ENCODE measurements at places on chromosomes 16 and 17.

GRCh38 chr16:24896439-24896838 is 50.7 kb downstream of the SLC5A11 start:
- no peak for DNase-seq

DNA sequence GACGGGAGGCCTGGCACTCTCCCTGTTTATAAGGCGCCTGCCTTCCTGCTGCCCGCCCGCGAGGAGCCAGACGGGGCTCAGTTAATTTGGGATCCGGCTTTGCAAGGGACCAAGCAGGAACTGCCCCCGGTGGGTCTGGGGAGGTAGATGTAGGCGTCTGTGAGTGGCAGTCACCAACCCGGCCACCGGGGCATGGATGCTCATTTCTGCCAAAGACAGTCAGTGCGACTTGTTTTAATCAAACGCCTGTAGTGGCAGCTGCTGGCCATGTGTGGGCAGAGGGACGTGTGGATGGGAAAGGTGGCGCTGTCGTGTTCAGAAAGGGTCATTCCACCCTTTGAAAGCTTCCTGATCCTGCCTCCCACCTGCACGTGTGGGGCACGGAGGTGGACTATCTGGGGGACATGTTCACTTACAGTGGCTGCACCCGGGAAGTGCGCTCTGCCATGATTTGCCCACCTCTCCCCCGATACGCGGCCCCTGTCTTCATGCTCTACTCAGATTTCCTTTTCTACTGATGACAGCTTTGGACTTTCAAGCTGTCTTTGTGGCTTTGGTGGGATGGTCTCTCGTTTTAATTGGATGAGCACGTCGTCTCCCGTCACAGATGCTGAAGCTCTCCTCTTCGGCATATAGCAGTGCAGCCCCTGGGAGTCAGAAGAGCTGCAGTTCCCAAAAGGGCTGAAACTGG is 60.3 kb upstream of the CIBAR2 start:
- DNase-seq: no peak

GRCh38 chr17:9169116-9169515 is 147.8 kb downstream of the NTN1 start:
- DNase-seq: no peak

GRCh38 chr16:3511286-3512180 is 10.7 kb downstream of the CLUAP1 start:
- DNase-seq: no peak

GRCh38 chr16:67278773-67279295 is 498 bp upstream of the PLEKHG4 start:
- peak; percentile 24 for DNase-seq

- no peak for DNase-seq
These were observed 12.1 kb upstream of the NDUFAB1 start for GRCh38 chr16:23608194-23608593.

DNA sequence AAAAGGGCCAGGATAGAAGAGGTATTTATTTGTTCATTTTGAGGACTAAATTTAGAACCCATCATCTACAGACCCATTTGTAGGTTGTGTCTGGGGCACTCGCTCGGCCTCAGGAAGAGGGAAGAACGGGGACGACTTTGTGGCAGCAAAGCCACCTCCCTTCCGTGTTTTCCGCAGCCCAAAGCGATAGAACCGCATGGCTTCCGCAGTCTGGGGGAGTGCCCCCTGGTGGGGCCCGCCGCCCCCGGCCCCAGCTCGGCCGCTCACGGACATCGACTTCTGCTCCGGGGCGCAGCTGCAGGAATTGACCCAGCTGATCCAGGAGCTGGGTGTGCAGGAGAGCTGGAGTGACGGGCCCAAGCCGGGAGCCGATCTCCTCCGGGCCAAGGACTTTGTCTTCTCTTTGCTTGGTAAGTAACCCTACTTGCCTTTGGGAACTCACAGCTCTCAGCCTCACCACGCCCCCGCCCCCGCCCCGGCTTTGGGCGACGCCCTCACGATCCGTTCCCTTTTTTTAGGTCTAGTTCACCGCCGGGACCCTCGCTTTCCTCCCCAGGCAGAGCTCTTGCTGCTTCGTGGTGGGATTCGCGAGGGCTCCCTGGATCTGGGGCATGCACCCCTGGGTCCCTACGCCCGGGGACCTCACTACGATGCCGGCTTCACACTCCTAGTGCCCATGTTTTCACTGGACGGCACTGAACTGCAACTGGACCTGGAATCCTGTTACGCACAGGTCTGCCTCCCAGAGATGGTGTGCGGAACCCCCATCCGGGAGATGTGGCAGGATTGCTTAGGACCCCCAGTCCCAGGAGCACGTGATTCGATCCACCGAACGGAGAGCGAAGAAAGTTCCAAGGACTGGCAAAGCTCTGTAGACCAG is 681 bp downstream of the TMEM102 start:
- DNase-seq: peak; percentile 56

DNA sequence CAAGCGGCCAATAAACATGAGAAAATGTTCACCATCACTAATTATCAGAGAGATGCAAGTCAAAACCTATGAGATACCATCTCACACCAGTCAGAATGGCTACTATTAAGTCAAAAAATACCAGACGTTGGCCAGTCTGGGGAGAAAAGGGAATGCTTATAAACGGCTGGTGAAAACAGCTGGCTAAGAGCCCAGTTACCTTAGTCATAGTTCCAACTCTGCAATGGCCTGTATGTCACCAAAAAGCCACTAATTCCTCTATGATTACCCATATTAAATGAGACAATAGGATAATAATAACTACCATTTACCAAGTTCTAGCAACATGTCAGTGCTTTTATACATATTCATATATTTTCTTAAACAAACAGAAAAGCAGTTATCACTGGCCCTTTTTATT is 42.9 kb upstream of the CDRT4 start:
- no peak for DNase-seq

DNA sequence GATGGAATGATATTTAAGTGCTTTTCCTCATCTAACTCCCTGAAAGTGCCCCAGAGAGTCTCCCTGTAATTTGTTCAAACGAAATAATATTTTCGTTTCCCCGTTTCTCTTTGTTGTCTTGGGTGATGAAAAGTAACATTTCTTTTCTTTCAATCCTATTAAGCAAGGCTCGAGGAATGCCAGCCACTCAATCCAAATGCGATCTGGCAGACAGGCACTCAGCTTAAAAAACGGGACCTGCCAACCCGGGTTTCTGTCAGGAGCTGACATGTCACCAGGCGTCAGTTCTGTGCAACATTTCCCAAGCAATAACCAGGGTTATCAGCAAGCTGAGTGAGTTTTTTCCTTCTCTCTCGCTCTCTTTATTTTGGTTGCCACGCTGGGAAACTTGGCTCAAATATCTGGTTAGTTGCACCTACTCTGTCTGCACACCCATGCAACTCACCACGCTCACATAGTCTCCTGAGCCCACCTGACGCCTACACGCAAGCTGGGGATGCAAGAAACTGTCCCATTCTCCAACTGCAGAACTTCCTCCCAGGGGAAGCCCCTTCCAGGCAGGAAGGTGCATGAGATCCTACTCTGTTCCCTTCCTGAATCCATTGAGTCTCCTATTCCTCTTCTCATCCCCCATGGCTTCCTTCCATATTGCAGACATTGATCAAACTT is 208.2 kb downstream of the C16orf78 start:
- no peak for DNase-seq

DNA sequence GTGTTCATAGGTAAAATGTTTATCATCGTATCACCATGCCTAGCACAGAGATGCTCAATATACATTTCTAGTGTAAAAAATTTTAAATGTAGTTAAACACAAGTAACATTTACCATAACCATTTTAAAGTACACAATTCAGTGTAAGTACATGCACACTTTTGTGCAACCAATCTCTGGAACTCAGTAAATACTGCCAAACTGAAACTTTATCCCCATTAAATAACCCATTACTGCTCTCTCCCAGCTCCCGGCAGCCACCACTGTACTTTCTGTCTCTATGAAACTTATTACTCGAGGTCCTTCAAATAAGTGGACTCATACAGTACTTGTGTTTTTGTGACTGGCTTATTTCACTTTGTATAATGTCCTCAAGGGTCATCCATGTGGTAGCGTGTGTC is 29.0 kb downstream of the RMI2 start:
- DNase-seq: no peak

GRCh38 chr17:81976332-81977210 is 858 bp upstream of the ASPSCR1 start:
- DNase-seq: no peak

DNA sequence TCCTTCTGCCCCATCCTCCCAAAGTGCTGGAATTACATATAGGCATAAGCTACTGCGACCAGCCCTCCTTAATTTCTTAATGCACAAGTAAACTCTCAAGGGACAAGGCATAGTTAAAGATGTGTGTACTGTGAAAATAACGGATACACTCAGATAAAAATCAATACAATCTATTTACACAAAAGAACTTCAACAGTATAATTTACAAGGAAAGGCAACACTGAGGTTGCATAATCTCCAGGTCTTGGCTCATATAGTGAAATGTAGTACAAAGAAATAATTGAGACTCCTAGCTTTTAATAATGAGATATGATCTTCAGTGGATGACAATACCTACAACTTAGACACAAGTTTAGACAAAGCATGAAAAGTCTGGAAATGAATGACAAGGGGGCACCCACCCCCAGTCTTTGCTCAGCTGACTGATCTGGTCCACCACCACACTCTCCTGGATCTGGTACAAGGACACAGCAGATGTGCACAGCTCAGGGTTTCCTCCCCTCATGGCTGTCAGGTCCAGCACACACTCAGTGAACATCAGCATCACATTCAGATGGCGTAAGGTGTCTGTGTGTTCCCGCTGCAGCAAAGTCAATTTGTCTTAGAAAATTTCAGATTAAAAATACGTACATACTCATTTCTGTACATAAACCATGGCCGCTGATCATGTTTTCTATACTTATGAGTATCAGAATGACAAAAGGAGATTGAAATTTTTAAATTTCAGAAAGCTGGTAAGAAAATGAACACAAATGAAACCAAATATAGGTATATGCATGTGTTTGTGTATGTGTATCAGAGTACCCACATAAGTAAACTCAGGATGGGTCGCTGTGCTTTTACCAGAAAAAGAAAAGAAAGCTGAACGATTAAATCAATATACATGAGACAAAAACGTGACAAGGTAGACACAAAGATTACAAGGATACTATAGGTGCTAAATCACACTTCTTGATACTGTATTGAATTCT is 33.7 kb upstream of the ALDH3A1 start:
- DNase-seq: no peak

- no peak for DNase-seq
These were observed 27.5 kb downstream of the MPG start for GRCh38 chr16:105521-105920.

DNA sequence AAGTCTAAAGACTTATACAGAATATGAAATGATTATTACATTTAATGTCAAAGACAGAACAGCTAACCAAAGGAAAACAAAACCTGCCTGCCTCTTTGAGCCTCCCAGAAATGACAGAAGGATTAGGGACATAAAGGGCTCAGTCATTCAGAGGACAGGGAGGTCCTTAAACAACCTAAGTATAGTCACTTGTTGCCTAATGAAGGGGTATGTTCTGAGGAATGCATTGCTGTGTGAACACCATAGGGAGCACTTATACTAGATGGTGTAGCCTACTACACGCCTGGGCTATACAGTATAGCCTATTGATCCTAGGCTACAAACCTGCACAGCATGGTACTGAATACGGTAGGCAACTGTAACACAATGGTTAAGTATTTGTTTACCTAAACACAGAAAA is 106.4 kb downstream of the PARN start:
- no peak for DNase-seq

DNA sequence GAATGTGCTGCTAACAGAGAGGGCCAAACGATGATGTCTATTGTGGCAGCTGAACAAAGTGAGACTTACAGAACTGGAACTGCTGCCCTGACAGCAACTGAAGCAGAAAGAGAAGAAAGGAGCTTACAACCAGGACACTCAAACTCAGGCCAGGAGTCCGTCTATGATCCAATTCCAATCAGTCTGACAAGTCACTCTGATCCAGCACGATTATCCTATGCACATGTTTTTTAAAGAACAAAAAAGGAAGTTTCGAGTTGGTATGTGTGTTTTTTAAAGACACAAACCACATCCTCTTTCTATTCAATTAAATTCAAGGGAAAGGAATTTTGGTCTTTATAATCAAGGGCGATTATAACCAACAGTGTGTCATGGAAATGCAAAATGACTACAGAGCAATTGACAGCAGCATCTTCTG is 42.4 kb upstream of the MTMR4 start:
- no peak for DNase-seq

DNA sequence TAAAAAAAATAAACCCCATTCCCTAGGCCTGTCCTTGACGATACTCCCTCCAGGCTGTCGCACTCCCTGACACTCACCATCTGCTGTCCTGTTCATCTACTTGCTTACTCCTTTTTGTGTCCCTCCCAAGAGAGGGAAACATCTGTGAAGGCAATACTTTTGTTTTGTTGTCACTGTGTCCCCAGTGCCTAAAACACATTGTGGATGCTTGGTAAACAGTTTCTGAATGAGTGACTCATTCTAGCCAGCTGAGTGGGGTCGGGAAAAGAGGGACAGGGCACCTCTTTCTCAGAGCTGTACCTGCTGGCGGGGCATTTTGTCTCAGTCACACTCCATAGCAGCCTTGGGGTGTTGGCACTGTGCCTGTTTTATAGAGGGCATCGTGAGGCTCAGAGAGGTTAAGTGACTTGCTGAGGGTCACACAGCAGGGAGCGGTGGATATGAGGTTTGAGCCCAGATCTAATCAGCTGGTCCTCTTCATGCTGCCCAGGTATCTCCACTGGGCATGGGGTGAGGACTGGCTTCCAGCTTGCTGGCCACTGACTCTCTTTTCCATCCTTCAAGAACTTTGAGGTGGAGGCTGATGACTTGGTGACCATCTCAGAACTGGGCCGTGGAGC is 15.6 kb downstream of the MAP2K3 start:
- no peak for DNase-seq

DNA sequence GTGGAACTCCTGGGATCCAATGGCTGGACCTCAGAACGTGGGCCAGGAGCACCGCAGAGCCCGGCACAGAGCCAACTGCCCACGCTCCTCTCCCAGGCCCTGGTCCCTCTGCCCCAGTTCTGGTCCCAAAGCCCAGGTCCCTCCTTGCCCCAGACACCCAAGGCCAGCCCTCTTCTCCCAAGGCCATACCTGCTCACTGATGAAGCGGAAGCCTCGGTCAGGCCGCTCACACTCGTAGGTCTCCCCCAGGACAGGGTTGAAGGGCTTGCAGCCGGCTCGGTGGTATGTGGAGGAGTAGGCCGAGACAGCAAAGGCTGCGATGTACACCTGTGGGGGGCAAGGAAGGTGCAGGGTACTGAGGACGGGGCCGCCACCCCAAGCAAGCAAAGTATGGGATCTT is 8.5 kb downstream of the OSBPL7 start:
- no peak for DNase-seq

- DNase-seq: no peak
These were observed 6.2 kb downstream of the BECN1 start for GRCh38 chr17:42817866-42818265.

Data from CD4-positive, alpha-beta T cell treated with Interleukin-15 for 1 hour (primary cell).